Activated B cell treated with CpG ODN at 0.5 μM for 24 hours (primary cell): ENCODE measurements at places on chromosomes 1 and 21. TPM values are rescaled to one million over a fixed set of nuclear protein-coding genes. Genes with fewer than 3 reads are reported as not detected.

GRCh38 chr1:77316006-77316405, 34.2 kb downstream of the AK5 start:
- peaks cover 2% of the 10 kb centered on the region for H3K27me3 ChIP-seq
- no peak overlapping the region for H3K27ac ChIP-seq
- DNase-seq: no peak
- H3K4me1 ChIP-seq: no peaks in the 10 kb centered on the region
- H3K4me3 ChIP-seq: no peak overlapping the region

DNA sequence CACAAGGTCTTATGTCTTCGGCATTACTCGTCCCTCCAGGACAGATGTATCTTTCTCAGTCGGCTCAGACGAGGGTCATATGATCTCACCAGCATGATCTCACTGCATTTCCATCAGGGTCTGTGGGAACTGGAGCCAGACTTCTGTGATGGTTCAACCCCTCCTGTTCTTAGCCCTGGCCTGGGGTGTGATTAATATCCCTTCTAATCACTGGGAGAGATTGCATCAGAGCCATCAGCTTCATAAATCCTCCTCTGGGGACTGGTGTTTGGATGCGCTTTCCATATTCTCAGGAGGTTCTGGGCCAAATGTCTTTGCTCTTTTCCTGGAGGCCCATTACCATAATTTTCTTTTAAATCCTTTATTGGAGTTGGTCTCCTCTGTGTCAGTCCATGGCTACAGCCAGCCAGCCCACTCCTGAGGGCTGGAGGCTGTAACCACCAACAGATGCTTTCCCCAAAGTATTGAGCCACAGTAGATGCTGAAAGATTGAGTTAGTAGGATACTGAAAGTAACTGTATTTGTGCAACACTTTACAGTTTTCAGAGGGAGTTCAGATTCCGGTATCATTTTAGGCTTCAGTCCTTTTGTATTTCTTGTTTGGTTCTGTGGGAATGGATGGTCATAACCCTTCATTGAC, 20.0 kb downstream of the CACNA1E start:
- H3K27ac ChIP-seq: peak overlapping the region; percentile 92
- no peak overlapping the region for H3K4me3 ChIP-seq
- no peaks in the 10 kb centered on the region for H3K27me3 ChIP-seq

DNA sequence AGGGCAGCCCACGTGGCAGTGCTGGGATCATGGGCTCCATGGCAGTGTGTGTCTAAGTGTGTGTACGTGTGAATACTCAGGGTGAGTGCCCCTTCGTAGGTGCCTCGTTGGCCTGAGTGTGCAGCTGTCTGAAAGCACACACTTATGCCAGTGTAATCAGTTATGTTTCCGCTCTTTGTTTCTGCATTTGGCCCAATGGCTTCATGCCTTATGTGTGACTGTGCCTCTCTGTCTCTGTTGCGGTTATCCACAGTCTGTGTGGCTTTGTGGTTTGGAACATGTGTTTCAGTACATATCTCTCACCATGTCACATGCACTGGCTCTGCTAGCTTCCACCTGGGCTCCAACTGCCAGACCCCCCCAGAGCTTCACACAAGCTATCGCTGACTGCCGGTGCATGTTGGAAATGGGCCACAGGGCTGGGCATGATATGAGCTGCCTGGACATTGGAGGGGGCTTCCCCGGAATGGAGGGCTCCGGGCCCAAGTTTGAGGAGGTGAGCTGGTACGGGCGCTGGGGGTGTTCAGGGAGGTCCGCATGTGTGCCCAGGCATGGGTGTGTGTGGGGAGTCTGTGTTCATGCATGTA, 70.3 kb upstream of the TINAGL1 start:
- DNase-seq: no peak
- peaks cover 20% of the 10 kb centered on the region for H3K4me1 ChIP-seq
- no peaks in the 10 kb centered on the region for H3K36me3 ChIP-seq
- H3K27me3 ChIP-seq: peaks cover 6% of the 10 kb centered on the region

Gene BEST4
- total RNA-seq: 0.49 and 0.62 TPM in 2 replicates
